ENCODE measurements at places on chromosomes 7 and 10. TPM values are rescaled to one million over a fixed set of nuclear protein-coding genes. Genes with fewer than 3 reads are reported as not detected.

The C10orf67 gene
- polyA plus RNA-seq: 1.1 TPM

The CTAGE4 gene
- not detected for polyA plus RNA-seq

The PRSS37 gene
- not detected for polyA plus RNA-seq

The SLC16A9 gene
- 6.7 TPM for polyA plus RNA-seq

The CTAGE15 gene
- 0.07 TPM for polyA plus RNA-seq

The CAMK1D gene
- 4.1 TPM for polyA plus RNA-seq

The H2BK1 gene
- not detected for polyA plus RNA-seq

The SAMD9 gene
- polyA plus RNA-seq: 0.95 TPM

The LRIT1 gene
- polyA plus RNA-seq: not detected

The UCN3 gene
- not detected for polyA plus RNA-seq

The MYH16 gene
- 0.41 TPM for polyA plus RNA-seq

The TBXAS1 gene
- 4.4 TPM for polyA plus RNA-seq

The JCAD gene
- polyA plus RNA-seq: 25.7 TPM

DNA sequence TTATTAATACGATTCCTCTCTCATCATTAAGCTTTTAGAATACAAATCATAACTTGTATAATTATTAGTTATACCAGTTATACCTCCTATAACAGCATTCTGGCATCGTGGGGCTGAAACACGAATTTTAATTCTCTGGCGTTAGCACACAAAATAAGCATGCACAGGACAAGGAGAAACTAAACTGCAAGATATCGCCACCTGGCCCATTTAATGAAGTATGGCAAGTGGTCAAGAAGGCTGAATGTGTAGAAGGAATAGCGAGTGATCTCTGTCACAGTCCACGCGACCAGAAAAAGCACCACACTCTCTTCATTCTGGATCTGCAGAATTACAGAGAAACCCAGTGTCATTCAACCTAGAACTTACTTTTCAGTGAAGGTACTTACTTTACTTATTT is 18.1 kb downstream of the HACD1 start:
- H3K27ac ChIP-seq: no peak overlapping the region
- no peaks in the 10 kb centered on the region for H3K4me1 ChIP-seq
- H3K27me3 ChIP-seq: no peaks in the 10 kb centered on the region
- H3K4me3 ChIP-seq: no peak overlapping the region
- peaks cover 2% of the 10 kb centered on the region for H3K36me3 ChIP-seq

GRCh38 chr10:74099836-74100235 is 50.8 kb downstream of the AP3M1 start:
- H3K4me3 ChIP-seq: no peak overlapping the region
- peaks cover 92% of the 10 kb centered on the region for H3K36me3 ChIP-seq
- H3K4me1 ChIP-seq: peaks cover 4% of the 10 kb centered on the region
- peak overlapping the region; percentile 22 for H3K27ac ChIP-seq
- DNase-seq: no peak
- no peaks in the 10 kb centered on the region for H3K27me3 ChIP-seq

DNA sequence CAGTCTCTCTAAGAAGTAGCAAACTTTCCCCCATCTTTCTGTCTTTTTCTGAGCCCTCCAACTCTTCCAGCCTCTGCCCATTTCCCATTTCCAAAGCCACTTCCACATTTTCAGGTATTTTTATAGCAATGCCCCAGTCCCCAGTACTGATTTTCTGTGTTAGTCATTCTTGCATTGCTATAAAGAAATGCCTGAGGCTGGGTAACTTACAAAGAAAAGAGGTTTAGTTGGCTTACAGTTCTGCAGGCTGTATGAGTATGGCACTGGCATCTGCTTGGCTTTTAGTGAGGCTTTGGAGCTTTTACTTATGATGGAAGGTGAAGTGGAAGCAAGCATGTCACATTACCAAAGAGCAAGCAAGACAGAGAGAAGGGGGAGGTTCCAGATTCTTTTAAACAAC is 17.2 kb downstream of the PLCE1 start:
- H3K27ac ChIP-seq: no peak overlapping the region
- H3K4me1 ChIP-seq: no peaks in the 10 kb centered on the region
- H3K4me3 ChIP-seq: no peak overlapping the region
- H3K36me3 ChIP-seq: no peaks in the 10 kb centered on the region

DNA sequence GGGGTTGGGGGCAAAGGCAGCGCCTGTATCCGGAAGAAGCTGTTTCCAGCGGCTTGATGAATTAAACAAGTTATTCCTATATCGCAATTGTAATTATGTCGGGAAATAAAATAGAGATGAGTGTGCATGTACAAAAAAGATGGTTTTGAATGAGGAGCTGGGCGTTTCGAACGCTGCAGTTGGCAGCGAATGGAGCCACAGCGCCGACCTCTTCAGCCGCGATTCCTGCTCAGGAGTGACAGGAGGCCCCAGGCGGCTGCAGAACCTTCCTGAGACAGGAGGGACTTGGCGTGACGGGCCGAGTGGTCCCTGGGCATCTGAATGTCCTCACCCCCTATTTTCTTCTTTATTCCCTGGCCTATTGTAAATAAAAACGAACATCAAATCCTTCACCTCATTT is 184.9 kb downstream of the DNAJB6 start:
- no peaks in the 10 kb centered on the region for H3K36me3 ChIP-seq
- no peak overlapping the region for H3K4me3 ChIP-seq
- no peak overlapping the region for H3K27ac ChIP-seq
- no peaks in the 10 kb centered on the region for H3K27me3 ChIP-seq

GRCh38 chr7:139619367-139619657 is 95.8 kb downstream of the CLEC2L start:
- H3K36me3 ChIP-seq: peaks cover 60% of the 10 kb centered on the region
- DNase-seq: no peak
- H3K27ac ChIP-seq: no peak overlapping the region
- no peaks in the 10 kb centered on the region for H3K4me1 ChIP-seq
- no peaks in the 10 kb centered on the region for H3K27me3 ChIP-seq

GRCh38 chr7:132435016-132435990 is 141.0 kb downstream of the PLXNA4 start:
- H3K4me1 ChIP-seq: peaks cover 10% of the 10 kb centered on the region
- H3K27ac ChIP-seq: no peak overlapping the region
- DNase-seq: peak; percentile 73

DNA sequence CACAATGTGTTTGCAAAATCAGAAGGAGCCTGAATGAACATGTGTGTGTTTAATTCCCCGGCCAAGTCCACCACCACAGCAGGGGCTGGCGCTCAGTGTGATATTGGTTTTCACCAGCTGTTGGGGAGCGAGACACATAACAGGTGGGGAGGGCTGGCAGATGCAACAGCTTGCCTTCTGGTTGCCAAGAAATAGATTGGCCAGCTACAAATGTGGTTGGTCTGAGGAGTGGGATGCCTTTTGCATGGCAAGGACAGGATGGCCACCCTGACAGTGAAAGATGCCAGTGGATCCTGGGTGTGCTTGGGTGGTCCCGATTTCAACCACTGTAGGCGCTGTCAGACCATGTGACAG is 292.5 kb upstream of the FZD8 start:
- H3K4me1 ChIP-seq: no peaks in the 10 kb centered on the region
- no peak for DNase-seq
- H3K36me3 ChIP-seq: no peaks in the 10 kb centered on the region
- H3K27me3 ChIP-seq: no peaks in the 10 kb centered on the region

DNA sequence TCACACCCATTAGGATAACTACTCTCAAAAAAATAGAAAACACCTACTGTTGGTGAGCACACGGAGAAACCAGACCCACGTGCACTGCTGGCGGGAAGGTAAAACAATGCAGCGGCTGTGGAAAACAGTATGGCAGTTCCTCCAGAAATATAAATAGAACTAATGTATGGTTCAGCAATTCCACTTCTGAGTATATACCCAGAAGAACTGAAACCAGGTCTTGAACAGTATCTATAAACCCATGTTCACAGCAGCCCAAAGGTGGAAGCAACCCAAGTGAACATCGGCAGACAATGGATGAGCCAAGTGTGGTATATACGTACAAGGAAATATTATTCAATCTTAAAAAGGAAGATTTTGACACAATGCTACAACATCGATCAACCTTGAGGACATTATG is 164.7 kb downstream of the ZMYND11 start:
- H3K27me3 ChIP-seq: no peaks in the 10 kb centered on the region
- H3K4me3 ChIP-seq: no peak overlapping the region
- peaks cover 11% of the 10 kb centered on the region for H3K4me1 ChIP-seq
- peaks cover 16% of the 10 kb centered on the region for H3K36me3 ChIP-seq

- H3K4me1 ChIP-seq: peaks cover 4% of the 10 kb centered on the region
- H3K27me3 ChIP-seq: no peaks in the 10 kb centered on the region
- no peaks in the 10 kb centered on the region for H3K36me3 ChIP-seq
- no peak overlapping the region for H3K4me3 ChIP-seq
- no peak overlapping the region for H3K27ac ChIP-seq
Measured at GRCh38 chr7:144819566-144819965, 16.3 kb downstream of the TPK1 start.

DNA sequence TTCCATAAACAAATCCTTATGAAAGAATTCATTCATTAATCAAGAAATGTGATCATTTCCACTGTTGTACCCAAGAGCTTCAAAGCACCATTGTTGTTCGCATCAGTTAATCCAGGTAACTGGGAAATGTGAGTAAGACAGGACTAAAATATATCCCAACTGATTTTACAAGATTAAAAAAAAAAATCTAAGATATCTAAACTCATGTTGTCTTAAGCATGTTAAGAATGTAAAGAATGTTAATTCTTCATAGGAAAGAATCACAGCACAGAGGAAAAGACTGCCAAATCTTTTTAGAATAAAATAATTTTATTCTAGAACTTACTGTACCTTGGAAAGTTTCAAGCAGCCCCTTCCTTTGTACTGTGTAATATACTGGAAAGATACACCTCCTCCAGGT is 16.4 kb downstream of the FZD1 start:
- H3K4me1 ChIP-seq: peaks cover 5% of the 10 kb centered on the region
- no peak overlapping the region for H3K27ac ChIP-seq
- no peak overlapping the region for H3K4me3 ChIP-seq
- H3K27me3 ChIP-seq: no peaks in the 10 kb centered on the region
- H3K36me3 ChIP-seq: no peaks in the 10 kb centered on the region
- no peak for DNase-seq

DNA sequence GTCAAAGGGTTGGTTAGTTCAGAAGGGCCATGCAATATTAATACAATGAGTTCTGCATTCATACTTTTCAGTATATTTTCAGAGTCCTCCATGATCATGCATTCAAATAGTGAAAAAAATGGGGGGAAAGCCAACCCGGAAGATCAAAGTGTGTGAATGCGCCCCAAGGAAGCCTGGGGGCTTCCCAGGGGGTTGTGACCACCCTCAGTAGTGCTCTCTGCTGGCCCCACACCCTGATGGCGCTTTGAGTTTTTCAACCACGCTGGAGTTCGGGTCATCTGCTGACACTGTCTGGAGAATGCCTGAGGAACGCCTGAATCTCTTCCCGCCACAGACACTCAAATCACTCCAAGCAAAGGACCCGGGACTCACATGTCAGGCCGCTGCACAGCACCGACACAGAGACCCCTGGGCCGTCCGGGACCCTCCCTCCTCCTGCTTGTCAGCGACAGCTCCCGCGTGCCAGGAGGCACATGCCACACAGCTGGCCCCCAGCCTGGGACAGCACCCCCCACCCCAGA is 1.0 kb downstream of the TNS3 start:
- peak overlapping the region; percentile 77 for H3K27ac ChIP-seq
- peak overlapping the region; percentile 78 for H3K4me3 ChIP-seq
- peaks cover 10% of the 10 kb centered on the region for H3K36me3 ChIP-seq

DNA sequence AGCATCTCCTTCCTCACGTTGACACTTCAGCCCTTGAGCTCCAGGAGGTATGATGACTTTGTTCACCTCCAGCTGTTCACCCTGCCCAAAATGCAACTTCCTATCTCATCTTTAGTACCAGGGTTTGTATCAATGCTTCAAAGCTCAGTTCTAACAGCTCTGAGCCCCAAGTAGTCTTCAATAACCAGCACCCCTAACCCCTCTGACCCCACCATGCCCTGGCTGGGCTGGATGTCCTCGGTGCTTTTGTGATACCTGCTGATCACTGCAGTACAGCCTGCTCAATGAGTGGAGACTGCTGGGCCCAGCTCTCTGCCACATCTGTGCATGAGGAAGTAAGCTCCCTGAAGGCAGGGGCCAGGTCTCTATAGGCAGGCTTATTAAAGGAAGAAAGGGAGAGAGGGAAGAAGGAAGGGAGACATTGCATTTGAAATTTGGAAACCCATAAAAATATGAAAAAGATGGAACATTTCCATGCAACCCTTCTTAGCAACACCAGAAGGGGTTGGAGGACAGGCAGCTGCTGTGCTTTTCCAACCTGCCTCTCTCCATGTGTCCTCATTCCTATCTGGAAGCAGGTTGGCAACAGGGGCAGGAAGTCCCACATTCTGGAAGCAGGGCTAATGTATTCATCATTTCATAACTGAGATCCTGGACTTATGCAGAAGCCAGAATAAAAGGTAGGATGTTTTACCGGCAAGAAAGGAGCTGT is 756.1 kb downstream of the GRID1 start:
- H3K4me3 ChIP-seq: no peak overlapping the region
- no peaks in the 10 kb centered on the region for H3K4me1 ChIP-seq
- H3K36me3 ChIP-seq: no peaks in the 10 kb centered on the region
- DNase-seq: no peak
- no peak overlapping the region for H3K27ac ChIP-seq
- H3K27me3 ChIP-seq: no peaks in the 10 kb centered on the region

- H3K27me3 ChIP-seq: no peaks in the 10 kb centered on the region
- no peak overlapping the region for H3K4me3 ChIP-seq
- H3K4me1 ChIP-seq: peaks cover 78% of the 10 kb centered on the region
- H3K36me3 ChIP-seq: peaks cover 96% of the 10 kb centered on the region
Measured at GRCh38 chr7:130881799-130882141, 147.8 kb upstream of the KLF14 start.

GRCh38 chr7:124267154-124267553 is 234.3 kb upstream of the TMEM229A start:
- no peaks in the 10 kb centered on the region for H3K36me3 ChIP-seq
- H3K4me1 ChIP-seq: peaks cover 9% of the 10 kb centered on the region
- H3K27me3 ChIP-seq: no peaks in the 10 kb centered on the region
- H3K27ac ChIP-seq: no peak overlapping the region
- no peak overlapping the region for H3K4me3 ChIP-seq
- DNase-seq: no peak

DNA sequence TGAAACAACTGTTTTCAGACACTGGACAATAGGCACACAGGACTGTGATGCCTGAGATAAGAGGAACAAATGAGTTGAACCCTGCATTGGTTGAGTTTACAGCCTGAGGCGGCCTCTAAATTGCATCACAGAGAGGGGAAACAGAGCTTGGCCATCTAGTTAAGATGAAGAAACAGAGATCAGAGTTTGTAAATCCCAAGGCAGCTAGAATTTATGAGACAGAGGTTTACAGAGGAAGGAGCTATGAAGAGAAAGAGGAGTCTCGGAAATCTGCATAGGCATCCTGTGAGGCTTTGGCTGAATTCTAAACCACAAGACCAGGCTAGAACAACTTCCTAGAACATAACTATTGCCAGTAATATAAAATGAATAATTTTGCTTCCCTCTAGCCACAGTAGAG is 41.0 kb upstream of the OIT3 start:
- H3K27me3 ChIP-seq: no peaks in the 10 kb centered on the region
- H3K36me3 ChIP-seq: peaks cover 14% of the 10 kb centered on the region
- DNase-seq: no peak
- no peak overlapping the region for H3K27ac ChIP-seq
- no peak overlapping the region for H3K4me3 ChIP-seq

- H3K4me1 ChIP-seq: no peaks in the 10 kb centered on the region
- H3K36me3 ChIP-seq: no peaks in the 10 kb centered on the region
- DNase-seq: no peak
- H3K4me3 ChIP-seq: no peak overlapping the region
Measured at GRCh38 chr10:57846307-57847065, 421.2 kb downstream of the IPMK start.

GRCh38 chr7:27943241-27943640 is 203.3 kb downstream of the TAX1BP1 start:
- no peaks in the 10 kb centered on the region for H3K36me3 ChIP-seq
- DNase-seq: no peak
- no peaks in the 10 kb centered on the region for H3K27me3 ChIP-seq

GRCh38 chr10:24791084-24791726 is 67.5 kb upstream of the ARHGAP21 start:
- H3K4me3 ChIP-seq: no peak overlapping the region
- no peaks in the 10 kb centered on the region for H3K4me1 ChIP-seq
- no peaks in the 10 kb centered on the region for H3K27me3 ChIP-seq
- H3K27ac ChIP-seq: no peak overlapping the region
- no peaks in the 10 kb centered on the region for H3K36me3 ChIP-seq
